T-helper 17 cell (primary cell): ENCODE measurements at places on chromosomes 5 and 9.

DNA sequence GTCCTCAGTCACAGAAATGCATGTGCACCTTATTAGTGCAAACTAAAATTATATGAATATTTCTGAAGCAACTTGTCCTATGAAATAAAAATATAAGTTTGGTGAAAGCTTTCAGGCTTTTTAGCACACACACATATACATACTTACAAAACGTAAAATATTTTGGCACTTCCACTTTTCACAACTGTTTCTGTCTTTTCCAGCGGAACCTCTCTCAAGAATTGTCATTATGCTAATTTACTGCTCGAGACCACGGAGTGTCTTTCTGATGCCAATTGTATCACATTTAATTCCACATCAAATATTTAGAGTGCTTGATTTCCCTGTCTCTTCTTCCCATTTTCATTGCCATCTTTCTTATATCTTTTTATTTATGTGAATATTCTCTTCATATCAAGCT is 100.4 kb downstream of the MEF2C start:
- peaks cover 7% of the 10 kb centered on the region for H3K4me1 ChIP-seq
- DNase-seq = no peak
- no peaks in the 10 kb centered on the region for H3K36me3 ChIP-seq
- H3K4me3 ChIP-seq = no peak overlapping the region

DNA sequence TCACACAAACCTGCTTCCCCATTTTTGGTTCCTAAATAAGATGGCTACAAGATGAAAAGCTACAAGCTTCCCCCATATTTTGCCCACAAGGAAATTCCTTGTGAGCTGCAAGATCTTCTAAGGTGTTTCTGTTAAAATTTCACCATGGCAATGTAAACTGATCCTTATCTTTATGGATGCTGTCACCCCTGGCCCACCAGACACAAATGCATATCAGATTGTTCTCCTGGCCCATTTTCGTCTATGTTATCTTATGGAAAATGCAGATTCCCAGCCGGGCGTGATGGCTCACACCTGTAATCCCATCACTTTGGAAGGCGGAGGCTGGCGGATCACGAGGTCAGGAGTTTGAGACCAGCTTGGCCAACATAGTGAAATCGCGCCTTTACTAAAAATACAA is 65.1 kb upstream of the IL6ST start:
- H3K36me3 ChIP-seq = no peaks in the 10 kb centered on the region
- no peak overlapping the region for H3K27ac ChIP-seq
- peaks cover 41% of the 10 kb centered on the region for H3K4me1 ChIP-seq

DNA sequence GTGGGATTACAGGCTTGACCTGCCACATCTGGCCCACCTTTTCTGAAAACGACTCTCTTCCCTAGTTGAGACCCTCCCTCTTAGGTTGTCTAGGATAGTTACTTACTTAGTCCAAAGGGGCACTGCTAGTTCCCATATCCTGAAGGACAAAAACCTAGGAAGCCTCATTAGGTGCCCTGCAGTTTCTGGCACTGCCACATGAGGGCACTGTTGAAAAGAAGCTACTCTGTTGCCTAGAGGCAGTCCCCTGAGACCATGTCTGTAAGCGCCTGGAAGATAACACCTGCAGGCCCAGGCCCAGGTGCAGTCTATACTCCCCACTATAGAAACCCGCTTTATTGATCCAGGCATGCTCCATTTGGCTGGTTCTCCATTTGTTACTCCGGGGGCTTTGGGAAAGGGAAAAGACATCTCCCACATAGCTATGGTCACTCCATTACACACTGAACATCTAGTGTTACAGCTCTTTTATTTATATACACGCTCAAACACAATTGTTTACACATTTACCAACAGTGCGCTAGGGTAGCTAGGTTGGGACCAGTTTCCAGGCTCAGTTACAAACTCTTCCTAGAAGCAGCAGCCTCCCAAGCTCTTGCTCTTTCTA is 73.4 kb upstream of the PPARGC1B start:
- DNase-seq = no peak
- H3K4me1 ChIP-seq = no peaks in the 10 kb centered on the region
- no peak overlapping the region for H3K4me3 ChIP-seq
- H3K27ac ChIP-seq = no peak overlapping the region
- H3K27me3 ChIP-seq = peaks cover 26% of the 10 kb centered on the region
- H3K36me3 ChIP-seq = peaks cover 4% of the 10 kb centered on the region

GRCh38 chr9:130707225-130707976 is 13.8 kb downstream of the EXOSC2 start:
- H3K4me3 ChIP-seq = no peak overlapping the region
- H3K4me1 ChIP-seq = peaks cover 11% of the 10 kb centered on the region
- DNase-seq = peak; percentile 56
- no peak overlapping the region for H3K27ac ChIP-seq
- H3K27me3 ChIP-seq = no peaks in the 10 kb centered on the region

GRCh38 chr5:60497706-60498500 is 202.1 kb downstream of the DEPDC1B start:
- no peaks in the 10 kb centered on the region for H3K36me3 ChIP-seq
- H3K27ac ChIP-seq = no peak overlapping the region
- no peaks in the 10 kb centered on the region for H3K4me1 ChIP-seq
- no peak for DNase-seq
- H3K4me3 ChIP-seq = no peak overlapping the region

- DNase-seq = no peak
- H3K4me1 ChIP-seq = peaks cover 3% of the 10 kb centered on the region
- H3K27ac ChIP-seq = no peak overlapping the region
- peaks cover 23% of the 10 kb centered on the region for H3K27me3 ChIP-seq
- H3K4me3 ChIP-seq = no peak overlapping the region
Observed at GRCh38 chr9:133487331-133487725, 8.4 kb upstream of the SLC2A6 start.

DNA sequence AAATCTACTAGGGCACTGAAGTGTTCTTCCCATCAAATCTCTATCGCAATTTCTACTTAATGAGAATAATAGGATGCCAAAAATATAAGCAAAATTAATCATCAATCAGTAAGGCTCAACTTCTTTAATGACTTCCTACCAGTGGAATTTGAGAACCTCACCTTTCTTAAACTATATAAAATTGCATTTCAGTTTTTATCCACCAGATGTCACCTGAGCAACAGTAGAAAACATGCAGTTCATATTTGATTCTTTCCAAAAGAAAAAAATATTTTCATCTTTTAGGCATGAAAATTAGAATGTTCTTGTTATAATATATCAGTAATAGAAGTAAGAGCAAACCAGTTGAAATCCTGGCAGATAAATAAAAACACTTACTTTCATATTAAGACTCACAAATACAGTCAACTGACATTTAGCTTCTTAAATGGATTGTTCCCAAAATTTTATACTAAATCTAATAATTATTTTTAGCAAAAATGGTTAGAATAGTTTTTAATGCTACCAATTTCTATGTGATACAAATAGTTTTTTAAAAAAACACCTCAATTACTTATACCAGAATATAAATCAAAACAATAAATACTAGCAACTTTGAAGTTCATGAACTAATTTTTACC is 13.4 kb upstream of the CCDC112 start:
- H3K27ac ChIP-seq = no peak overlapping the region
- peaks cover 37% of the 10 kb centered on the region for H3K27me3 ChIP-seq
- H3K36me3 ChIP-seq = no peaks in the 10 kb centered on the region
- DNase-seq = no peak

DNA sequence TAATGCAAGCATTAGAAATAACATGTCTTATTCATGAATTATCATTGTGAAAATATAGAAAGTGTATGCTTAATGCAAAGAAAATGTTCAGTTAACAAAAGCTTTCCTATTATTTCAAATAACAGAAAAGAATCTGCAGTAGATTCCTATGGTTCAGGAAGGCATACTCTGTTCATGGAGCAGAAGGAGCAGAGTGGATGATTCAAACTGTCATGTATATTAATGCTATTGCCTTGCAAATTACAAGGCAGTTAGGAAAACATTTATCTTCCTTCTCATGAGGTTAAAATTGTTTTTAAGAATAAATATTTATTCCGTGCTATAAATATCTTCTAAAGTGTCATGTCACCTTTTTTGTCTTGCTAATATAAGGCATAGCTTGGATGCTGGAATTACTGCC is 47.5 kb downstream of the PCSK1 start:
- peaks cover 3% of the 10 kb centered on the region for H3K36me3 ChIP-seq
- H3K27ac ChIP-seq = no peak overlapping the region
- H3K27me3 ChIP-seq = peaks cover 35% of the 10 kb centered on the region
- peaks cover 3% of the 10 kb centered on the region for H3K4me1 ChIP-seq

DNA sequence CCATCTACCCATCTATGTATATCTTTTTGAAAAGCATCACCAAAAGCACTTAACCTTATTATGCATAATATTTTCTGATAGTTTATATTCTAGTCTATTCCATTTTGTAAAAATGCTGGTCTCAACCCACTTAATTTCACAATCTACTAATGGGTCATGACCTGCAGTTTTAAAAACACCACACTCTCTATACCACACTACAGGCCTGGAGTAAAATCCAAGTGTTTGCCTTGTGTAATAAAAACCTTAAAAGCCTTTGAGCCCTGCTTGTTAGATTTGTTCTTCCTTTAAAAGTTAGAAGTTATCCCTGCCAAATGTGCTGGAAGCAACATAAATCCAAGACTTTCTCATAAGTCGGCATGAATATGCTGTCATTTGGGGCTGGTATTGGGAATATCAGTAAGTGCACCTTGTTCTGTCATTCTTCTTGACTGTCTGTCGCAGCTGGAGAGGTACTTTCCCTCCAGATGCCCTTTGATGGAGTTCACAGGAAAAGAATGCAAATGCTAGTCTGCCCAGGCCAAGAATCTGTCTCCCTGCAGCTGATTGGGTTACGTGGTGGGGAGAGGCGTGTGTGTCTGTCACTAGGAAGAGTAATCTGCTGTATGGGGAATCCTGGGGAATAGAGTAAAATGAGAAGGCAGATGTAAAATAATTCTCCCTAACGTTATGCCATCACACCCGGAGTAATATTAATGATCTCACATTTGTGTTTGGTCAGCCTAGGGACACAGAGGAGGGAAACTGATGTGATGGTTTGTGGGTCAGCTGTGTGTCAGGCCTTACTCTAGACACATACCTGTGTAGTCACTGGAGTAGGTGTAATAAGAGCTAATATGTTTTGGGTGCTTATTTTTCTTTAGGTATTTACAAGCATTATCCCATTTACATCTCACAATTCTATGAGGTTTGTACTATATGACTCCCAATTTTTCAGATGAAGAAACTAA is 79.4 kb downstream of the ZNF366 start:
- H3K4me1 ChIP-seq = no peaks in the 10 kb centered on the region
- H3K4me3 ChIP-seq = no peak overlapping the region
- H3K36me3 ChIP-seq = peaks cover 3% of the 10 kb centered on the region
- H3K27ac ChIP-seq = no peak overlapping the region

DNA sequence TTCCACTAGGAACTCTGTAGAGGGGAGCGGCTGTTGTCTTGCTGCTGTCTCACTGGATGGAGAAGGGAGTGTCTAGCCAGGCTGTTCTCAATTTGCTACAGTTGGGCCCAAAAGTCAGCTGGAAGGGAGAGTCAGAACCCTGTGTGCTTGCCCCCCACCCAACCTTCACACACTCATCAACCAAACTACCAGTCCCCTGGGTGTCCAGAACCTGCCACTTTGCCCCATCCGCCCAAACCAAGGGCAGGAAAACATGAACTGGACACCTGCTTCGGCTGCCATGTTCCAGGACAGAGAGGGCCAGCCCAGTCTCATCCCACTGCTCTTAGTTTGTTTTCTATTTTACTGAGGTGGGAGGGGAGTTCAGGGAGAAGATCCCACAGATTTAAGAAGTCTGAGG is 82.1 kb downstream of the S1PR3 start:
- no peaks in the 10 kb centered on the region for H3K36me3 ChIP-seq
- H3K27ac ChIP-seq = no peak overlapping the region
- no peak overlapping the region for H3K4me3 ChIP-seq
- no peak for DNase-seq
- H3K4me1 ChIP-seq = peaks cover 3% of the 10 kb centered on the region

DNA sequence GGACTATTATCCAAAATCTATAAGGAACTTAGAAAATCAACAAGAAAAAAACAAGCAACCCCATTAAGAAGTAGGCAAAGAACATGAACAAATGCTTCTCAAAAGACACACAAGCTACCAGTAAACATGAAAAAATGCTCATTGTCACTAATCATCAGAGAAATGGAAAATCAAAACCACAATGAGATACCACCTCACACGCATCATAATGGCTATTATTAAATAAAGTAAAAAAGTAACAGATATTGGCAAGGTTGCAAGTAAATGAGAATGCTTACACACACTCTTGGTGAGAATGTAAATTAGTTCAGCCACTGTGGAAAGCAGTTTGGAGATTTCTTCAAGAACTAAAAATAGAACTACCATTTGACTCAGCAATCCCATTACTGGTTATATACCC is 167.0 kb upstream of the DMRTA1 start:
- H3K4me1 ChIP-seq = no peaks in the 10 kb centered on the region
- no peak overlapping the region for H3K27ac ChIP-seq
- no peak overlapping the region for H3K4me3 ChIP-seq
- no peak for DNase-seq
- no peaks in the 10 kb centered on the region for H3K27me3 ChIP-seq

DNA sequence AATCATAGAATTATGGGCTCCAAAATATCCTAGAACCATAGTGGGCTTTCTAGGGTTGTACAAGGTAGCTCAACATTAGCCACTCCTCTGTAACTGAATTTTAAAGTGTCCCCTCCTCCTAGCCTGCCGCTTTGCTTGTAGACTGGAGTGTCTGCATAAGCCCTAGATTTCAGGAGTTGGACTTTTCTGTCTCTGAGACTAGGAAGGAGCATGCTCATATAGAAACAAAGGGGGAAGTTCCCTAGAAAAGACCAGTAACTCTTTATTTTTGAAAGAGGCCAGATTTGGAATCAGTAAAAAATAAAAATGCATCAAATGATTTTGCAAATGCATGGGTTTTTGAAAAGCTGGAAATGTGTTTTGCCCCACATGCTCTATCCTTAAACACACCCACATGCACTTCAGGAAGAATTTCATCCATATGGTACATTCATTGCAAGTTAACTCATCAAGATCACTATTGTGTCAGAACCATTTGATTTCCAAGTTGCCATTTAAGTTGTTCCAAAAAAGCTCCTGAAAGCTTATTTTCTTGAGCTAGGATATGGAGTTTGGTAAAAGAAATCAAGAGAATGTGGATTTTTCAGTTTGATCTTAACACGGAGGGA is 121.0 kb upstream of the NR3C1 start:
- DNase-seq = no peak
- H3K27me3 ChIP-seq = peaks cover 8% of the 10 kb centered on the region
- H3K4me1 ChIP-seq = no peaks in the 10 kb centered on the region
- H3K36me3 ChIP-seq = no peaks in the 10 kb centered on the region

- no peak overlapping the region for H3K27ac ChIP-seq
- H3K4me1 ChIP-seq = peaks cover 2% of the 10 kb centered on the region
- H3K27me3 ChIP-seq = peaks cover 76% of the 10 kb centered on the region
- no peak for DNase-seq
Observed at GRCh38 chr5:149125386-149125891, 15.9 kb upstream of the ABLIM3 start.

GRCh38 chr9:77582961-77583576 is 65.1 kb downstream of the GNA14 start:
- peaks cover 5% of the 10 kb centered on the region for H3K4me1 ChIP-seq
- no peak overlapping the region for H3K27ac ChIP-seq
- no peak overlapping the region for H3K4me3 ChIP-seq
- no peak for DNase-seq

- peak overlapping the region; percentile 91 for H3K27ac ChIP-seq
- H3K36me3 ChIP-seq = no peaks in the 10 kb centered on the region
- no peak overlapping the region for H3K4me3 ChIP-seq
- no peak for DNase-seq
- peaks cover 26% of the 10 kb centered on the region for H3K27me3 ChIP-seq
Observed at GRCh38 chr9:97704851-97705250, 7.7 kb upstream of the XPA start.
